Astrocyte (in vitro differentiated cells and primary cell): ENCODE measurements at places on chromosomes 16 and 17.

GRCh38 chr16:75222271-75222783 lies 3.5 kb downstream of the CTRB1 start:
- no peak for DNase-seq

DNA sequence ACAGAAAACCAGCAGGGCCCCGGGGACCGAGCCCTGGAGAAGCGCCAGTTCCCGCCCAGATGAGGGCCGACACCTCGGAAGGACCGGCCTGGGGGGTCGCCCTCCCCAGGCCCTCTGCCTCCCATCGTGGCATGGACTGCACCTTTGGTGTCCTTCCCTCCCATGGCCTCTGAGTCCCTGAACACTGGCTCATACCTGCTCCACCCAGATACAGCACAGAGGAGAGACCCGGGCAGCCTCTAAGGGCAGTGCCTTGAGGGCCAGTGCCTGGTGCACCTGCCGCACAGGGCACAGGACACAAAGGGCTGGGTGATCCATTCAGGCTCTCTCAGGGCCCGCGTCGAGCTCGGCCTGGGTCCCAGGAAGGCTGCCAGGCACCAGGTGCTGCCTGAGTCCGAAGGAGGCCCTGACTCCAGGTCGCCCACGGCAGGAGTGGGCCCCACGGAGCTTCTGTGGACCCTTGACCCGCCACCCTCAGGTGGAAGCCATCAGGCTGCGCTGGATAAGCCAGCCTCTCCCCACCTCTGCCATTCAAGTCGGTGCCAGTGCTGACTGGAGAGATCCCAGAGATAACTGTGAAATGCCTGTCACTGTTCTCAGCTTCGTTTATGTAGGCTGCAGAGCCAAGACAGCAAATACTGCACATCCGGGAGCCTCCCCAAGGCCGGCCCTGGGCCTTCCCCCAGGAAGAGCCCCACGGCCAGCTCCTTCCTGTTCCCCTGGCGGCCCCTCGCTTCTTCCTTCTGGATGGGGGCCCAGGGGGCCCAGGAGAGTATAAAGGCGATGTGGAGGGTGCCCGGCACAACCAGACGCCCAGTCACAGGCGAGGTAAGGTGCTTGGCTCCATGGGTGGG lies at the start of gene ZG16B:
TSS of gene ZG16B (plus strand) at position 803 of the 854 bp plus-strand sequence. CDS start 139 bp downstream, outside the sequence.
- no peak for DNase-seq

DNA sequence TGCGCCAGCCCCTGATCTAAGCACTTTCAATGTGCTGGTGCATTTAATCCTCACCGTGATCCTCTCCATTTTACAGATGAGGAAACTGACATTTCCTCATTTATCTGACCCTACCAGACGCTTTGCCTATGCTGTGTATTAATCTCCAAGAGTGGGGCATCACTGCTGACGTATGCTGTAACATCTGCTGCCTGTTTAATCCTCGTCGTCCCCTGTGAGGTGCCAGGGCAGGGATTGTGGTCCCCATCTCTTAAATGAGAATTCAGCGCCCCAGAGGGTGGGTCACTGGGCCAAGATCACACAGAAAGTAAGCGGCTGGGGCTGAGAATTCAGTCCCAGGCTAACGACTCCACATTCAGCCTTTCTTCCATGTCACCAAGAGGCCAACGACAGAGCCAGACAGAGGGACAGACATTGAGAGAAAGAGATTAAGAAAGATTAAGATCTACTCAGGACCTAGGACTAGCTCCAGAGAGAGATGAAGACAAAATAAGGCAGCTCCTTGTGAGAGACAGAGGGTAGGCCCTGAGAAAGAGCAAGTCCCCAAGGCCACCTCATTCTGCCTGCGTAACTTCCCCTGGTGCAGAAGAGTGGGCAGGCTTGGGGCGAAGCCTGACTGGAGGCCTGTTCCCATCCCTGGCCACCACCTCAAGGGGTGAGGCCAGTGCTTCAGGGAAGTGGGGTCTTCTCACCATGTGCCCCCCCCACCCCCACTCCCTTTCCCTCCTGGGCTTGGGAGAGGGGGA lies 13.5 kb downstream of the CACNA1G start:
- DNase-seq, result no peak

DNA sequence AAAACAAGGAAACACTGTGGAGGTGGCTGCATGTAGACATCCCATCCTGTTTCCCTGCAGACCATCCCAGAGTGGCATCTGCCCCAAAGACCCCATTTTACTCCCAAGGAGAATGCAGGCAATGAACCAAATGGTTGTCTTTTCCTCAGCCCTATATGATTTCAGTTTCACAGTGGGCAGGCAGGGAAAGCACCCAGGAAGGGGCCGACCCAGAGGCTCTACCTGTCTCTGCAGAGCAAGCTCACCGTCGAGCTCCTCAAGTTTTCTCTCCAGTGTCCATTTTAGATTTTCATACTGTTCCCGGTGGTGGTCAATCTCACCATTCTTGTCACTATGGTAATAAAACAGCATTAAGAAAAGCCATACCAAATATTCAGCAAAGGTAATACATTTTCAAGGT lies 14.6 kb downstream of the CCDC57 start:
- DNase-seq, result no peak

GRCh38 chr16:81697616-81698309 lies 81.3 kb upstream of the PLCG2 start:
- DNase-seq, result peak; percentile 22

- no peak for DNase-seq
Measured at GRCh38 chr17:45229681-45230409, 8.2 kb downstream of the FMNL1 start.

GRCh38 chr16:84314373-84314772 lies 19.7 kb downstream of the WFDC1 start:
- no peak for DNase-seq
